ENCODE measurements at places on chromosomes 2 and 18.

- H3K4me3 ChIP-seq, result no peak overlapping the region
- no peaks in the 10 kb centered on the region for H3K36me3 ChIP-seq
- no peaks in the 10 kb centered on the region for H3K4me1 ChIP-seq
Observed at GRCh38 chr2:80370375-80371009, 65.9 kb upstream of the LRRTM1 start.

GRCh38 chr18:5967666-5968065, 72.3 kb upstream of the TMEM200C start:
- H3K27ac ChIP-seq, result no peak overlapping the region
- H3K4me1 ChIP-seq, result no peaks in the 10 kb centered on the region
- no peak for DNase-seq
- H3K4me3 ChIP-seq, result no peak overlapping the region

DNA sequence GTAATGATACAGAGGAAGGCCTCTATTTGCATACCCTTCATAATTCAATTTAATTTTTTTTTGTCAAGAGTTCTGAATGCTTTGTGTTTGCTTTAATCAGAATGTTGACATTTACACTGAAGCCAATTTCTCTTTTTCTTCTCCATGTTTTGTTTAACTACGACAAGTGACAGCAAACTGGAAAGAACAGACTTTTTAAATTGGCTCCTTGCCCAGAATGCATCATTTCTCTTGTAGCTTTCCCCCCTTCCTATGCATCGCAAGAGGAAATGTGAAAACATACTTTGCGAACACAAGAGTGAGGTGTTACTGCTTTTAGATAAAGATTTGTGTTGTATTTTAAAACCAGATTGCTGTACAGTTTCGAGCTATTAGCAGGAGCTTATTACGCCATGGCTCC, 955.2 kb upstream of the CELF4 start:
- H3K27ac ChIP-seq, result no peak overlapping the region
- H3K27me3 ChIP-seq, result no peaks in the 10 kb centered on the region
- H3K4me1 ChIP-seq, result no peaks in the 10 kb centered on the region
- no peaks in the 10 kb centered on the region for H3K36me3 ChIP-seq
- no peak overlapping the region for H3K4me3 ChIP-seq

DNA sequence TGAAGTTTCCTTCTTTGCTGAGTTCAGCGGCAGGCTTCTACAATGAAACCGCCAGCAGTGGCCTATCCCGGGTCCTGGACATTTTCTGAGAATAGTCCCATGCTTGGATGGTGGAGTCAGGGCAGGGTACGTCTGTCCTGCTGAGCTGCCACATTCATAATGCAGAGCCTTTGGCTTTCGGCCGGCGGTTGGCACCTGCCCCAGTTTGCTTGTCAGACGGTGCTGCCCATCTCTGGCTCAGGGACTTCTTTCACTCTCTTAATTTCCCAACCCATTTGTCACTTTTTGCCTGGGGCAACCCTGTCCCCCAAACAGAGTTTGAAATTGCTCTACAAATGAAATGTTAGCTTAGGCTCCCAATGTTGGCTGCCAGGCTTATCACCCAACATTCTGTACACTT, 57.2 kb downstream of the SOX11 start:
- H3K36me3 ChIP-seq, result no peaks in the 10 kb centered on the region
- H3K4me1 ChIP-seq, result no peaks in the 10 kb centered on the region

GRCh38 chr2:172859581-172860335, 124.1 kb downstream of the RAPGEF4 start:
- no peak overlapping the region for H3K4me3 ChIP-seq
- no peaks in the 10 kb centered on the region for H3K36me3 ChIP-seq
- peaks cover 10% of the 10 kb centered on the region for H3K4me1 ChIP-seq

DNA sequence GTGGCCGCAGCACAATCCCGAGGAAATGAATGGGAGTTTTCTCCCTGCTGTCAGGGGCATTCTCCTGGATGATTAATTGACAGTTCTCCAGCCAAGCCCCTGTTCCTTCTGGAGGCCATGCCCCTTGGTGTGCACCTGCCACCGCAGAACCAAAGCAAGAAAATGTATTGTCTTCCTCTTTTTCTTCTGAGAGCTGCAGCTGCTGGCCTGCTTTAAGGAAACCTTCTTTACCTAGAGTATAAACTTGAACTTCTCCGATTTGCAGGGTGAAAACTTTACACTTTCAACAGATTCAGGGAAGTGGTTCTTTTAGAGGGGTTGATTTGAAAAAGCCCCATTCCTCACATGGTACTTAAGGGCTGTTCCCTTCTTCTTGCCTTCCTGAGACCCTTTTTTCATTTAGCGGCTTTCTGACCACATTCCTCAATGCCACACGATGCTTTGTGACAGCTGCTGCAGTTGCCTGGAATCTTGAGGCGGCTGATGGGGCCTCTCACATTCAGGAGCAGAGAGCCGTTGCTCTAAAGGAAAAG, 402.8 kb downstream of the TXNL1 start:
- H3K4me3 ChIP-seq, result no peak overlapping the region
- H3K4me1 ChIP-seq, result peaks cover 8% of the 10 kb centered on the region
- no peak overlapping the region for H3K27ac ChIP-seq
- no peak for DNase-seq

DNA sequence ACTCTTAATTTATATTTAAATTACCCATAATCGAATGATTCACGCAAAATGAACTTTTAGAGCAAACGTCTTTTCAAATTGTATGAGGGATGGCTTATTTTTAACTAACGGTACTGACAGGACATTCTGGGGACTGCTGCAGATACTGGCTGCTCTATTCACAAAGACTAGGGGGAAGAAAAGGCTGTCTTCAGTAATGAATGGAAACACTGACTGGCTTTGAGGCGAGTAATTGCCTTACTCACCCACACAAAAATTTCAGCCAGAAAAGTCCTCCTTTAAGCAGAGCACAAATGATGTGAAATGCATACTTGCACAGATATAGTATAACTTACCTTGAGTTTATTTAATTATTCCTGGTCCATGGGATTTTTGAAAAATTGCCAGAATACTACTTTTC, 852.6 kb downstream of the DPP10 start:
- no peaks in the 10 kb centered on the region for H3K36me3 ChIP-seq
- H3K4me3 ChIP-seq, result no peak overlapping the region
- DNase-seq, result no peak
- H3K27ac ChIP-seq, result no peak overlapping the region

- DNase-seq, result peak; percentile 76
- no peak overlapping the region for H3K4me3 ChIP-seq
- no peaks in the 10 kb centered on the region for H3K27me3 ChIP-seq
- H3K4me1 ChIP-seq, result peaks cover 9% of the 10 kb centered on the region
- peak overlapping the region; percentile 10 for H3K27ac ChIP-seq
Observed at GRCh38 chr2:68740400-68740914, 5.8 kb downstream of the ARHGAP25 start.

DNA sequence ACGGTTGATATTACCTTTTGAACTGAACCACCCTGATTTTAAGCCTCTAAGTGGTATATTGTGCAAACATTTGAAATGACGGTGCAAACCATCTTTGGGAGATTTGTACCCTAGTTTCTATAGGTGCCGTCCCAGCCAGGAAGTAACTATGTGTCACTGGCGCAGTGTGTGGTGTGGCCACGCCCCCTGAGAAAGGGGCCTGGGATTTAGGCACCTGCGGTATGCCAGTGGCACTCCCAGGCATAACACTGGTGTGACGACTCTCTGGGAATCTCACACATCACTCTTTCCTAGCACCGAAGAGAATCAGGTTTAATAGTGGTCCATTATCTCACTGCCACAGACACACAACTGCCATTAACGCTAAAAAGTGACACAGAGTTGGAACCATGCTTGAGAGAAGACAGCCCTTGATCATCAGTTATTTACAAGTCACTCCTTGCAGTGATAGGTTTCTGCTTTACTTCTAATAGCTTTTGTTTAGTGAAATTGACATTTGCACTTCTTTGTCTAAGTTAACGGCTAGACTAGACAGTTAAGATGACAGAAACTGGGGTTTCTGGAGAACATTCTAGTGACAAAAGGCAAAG, 11.1 kb downstream of the AQP4 start:
- H3K4me1 ChIP-seq, result no peaks in the 10 kb centered on the region
- H3K4me3 ChIP-seq, result no peak overlapping the region
- H3K36me3 ChIP-seq, result no peaks in the 10 kb centered on the region
- no peaks in the 10 kb centered on the region for H3K27me3 ChIP-seq

- H3K27ac ChIP-seq, result peak overlapping the region; percentile 37
- no peak for DNase-seq
- H3K4me3 ChIP-seq, result no peak overlapping the region
- no peaks in the 10 kb centered on the region for H3K36me3 ChIP-seq
- peaks cover 3% of the 10 kb centered on the region for H3K27me3 ChIP-seq
Observed at GRCh38 chr2:112031473-112032223, 23.4 kb upstream of the TMEM87B start.

All from IMR-90 (cell line).